ENCODE measurements at places on chromosomes 11 and 22.

DNA sequence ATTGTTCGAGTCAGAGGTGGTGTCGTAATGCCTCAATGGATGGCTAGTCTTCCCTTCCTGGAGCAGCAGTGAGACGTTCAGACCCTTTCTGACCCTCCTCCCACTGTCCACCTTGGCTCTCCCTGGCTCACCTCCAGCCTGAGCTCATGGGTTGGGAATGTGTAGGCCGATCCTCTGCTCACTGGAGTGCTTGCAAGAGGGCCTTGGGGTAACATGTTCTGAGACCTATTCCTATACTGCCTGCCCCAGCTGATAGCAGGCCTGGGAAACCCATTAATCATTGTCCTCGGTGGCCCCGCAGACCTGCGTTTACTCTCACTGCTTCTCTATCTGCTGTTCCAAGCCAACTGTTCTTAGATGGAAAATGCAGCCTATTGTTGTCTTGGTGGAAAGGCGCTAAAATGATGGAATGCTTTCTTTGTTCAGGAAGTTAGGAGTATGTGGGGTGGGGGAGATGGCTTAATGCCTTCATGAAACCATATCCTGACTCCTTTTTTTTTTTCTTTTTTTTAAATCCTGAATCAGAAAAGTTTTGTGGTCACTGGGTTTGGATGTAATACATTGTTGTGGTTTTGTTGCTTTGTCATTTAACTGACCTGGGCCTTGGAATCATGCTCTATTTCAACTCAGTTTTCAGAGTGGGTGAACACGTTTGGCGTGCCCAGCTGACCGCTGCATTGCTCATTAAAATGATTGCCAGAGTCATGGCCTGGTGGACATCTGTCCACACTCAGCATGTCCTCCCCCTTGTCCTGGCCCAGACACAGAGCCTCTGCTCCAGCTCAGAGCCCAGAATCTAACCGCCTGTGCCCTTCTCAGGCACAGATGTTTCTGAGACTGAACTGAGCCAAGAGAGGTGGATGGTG is 72.5 kb downstream of the MICAL2 start:
- DNase-seq: peak; percentile 87

DNA sequence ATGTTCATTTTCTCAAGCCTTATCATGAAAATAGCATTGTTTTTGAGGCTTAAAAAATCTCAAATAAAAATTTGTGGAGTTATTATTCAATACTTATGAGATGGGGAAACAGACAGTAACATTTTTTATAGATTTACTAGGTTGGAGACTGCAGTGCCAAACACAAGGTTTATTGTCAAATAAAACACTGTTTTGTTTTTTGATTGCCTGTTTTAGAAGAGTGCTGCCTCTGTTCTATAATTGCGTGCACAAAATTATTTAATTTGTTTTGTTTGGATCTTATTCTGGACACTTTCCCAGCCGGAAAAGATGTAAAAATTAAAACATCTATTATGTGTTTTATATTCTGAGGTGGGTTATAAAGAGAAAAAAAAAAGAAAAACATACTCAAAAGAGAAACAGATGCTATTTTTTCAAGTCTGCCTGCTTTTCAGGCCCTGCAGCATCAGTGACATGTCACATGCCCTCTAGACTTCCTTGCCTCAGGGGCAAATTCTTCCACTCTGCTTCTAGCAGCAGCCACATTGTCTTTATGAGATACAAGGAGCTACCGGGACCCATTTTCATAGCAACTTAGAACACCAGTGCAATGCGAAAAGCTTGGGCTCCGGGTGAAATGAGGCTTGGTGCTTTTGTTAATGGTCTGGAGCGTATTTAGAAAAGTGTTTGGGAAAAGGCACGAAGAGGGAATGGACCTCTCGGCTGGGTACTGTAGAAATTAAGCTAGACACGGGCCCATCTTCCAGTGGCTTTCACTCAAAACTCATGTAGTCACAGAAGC is 77.5 kb downstream of the EFCAB6 start:
- no peak for DNase-seq

- no peak for DNase-seq
These were observed 145.9 kb downstream of the MAML2 start for GRCh38 chr11:96197103-96197502.

DNA sequence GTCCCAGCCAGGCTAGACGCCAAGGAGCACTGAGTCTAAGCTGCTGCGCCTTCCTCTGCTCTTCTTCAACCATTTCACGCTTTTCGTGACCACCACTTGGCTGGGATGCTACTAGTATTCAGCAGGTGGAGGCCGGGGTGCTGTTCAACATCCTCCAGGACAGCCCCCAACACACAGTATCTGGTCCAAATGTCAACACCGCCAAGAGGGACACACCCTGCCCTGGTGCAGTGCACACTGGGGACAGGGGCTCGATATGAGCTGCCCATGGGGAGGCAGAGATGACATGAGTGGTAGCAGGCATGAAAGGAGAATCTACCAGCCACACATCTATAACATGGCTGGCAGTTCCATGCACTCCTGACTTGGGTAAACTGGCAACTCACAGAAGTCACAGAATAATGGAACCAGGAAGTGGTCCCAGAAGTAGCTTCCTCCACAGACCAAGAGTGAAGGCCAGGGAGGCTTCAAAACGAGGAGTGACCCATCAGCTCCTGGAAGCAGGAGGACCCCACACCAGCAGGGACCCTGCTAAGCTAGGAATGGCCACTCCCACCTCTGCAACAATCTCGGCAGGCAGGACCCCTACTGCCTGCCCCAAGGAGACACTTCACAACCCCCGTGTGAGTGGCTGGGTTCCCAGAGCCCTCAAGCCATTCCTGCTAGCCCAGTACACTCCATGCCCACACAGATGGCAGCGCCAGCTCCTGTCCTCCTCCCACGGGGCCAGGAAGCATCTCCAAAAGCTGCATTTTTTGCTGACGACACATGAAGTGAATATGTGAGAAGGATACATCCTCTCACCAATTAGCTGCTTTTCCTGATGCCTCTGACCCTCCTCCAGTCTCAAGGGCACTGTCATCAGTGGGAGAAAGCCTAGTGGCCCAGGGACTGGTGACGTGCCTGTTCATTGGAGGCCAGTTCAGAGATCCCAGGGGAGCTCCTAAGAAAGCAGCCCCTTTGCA is 78.8 kb downstream of the DGCR2 start:
- no peak for DNase-seq

DNA sequence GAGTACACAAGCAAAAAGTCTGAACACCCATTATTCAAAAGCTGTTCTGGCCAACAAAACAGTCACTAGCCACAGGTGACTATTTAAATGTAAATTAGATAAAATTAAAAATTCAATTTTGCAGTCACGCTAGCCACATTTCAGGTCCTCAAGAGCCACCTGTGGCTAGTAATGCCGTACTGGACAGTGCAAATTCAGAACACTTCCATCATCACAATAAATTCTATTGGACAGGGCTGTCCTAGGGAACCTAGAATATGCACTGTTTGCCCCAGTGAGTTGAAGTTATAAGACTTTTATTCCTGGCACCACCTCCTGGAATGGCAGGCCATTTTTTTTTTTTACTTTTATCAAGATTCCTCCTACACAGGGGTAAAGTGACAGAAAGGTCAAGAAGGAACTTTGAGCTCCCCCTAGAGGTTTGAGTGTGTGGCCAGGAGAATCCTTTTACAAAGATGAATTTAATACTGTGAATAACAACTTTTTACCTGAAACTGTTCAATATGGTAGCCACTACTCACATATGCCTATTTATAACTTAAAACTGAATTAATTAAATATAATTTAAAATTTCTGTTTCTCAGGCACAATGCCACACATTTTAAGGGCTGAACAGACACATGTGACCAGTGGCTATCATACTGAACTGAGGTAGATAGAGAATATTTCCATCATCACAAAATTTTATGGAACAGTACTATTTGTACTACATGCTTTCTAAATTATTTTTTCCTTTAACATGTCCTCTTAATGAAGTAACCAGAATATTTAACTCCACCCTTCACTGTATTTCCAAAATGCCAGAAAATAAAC is 6.5 kb downstream of the MSANTD2 start:
- no peak for DNase-seq

Measured in fibroblast of skin of left biceps (primary cell).